Right renal pelvis (tissue), 4 donors: ENCODE measurements at places on chromosomes 7 and 10. TPM values are rescaled to one million over a fixed set of nuclear protein-coding genes. Genes with fewer than 3 reads are reported as not detected.

DNA sequence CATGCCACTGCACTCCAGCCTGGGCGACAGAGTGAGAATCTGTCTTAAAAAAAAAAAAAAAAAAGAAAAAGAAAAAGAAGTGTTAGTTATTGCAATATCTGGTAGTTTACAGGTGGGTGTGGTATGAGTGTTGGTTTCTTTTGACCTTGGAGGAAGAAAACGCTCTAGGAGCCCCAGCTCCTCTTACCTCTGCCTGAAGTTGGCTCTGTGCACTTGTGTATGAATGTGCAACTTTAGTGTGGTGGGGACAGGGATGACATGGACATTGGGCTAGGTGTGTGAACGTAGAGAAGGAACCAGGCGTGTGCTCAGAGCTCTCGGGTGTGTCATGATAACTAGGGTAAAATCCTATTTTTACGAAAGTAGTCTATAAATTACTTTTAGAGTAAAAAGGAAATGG, 11.9 kb downstream of the PROSER2 start:
- DNase-seq, result no peak

DNA sequence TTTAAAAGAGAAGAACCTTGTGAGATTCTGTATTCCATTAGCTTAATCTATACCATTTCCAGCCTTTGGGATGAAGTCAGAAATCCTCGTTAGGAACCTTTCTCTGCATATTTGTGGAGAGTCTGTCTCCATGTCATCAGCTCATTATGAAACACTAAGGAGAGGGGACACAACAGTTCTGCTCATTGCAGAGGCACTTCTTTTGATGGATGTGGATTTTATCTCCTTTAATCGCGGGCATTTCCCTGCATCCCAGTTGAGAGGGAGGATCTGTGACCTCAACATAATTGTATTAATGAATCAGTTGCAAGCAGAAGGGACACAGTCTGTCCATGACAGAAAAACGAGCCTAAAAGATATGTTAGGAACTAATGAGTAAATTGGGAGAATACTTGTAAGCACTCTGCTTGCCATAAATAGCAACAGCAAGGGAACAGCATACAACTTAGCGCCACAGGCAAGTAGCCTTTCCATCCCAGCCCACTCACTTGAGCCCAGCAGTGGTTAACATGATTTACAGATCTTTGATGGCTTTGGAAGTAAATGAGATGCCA, 37.9 kb downstream of the SORCS1 start:
- no peak for DNase-seq

DNA sequence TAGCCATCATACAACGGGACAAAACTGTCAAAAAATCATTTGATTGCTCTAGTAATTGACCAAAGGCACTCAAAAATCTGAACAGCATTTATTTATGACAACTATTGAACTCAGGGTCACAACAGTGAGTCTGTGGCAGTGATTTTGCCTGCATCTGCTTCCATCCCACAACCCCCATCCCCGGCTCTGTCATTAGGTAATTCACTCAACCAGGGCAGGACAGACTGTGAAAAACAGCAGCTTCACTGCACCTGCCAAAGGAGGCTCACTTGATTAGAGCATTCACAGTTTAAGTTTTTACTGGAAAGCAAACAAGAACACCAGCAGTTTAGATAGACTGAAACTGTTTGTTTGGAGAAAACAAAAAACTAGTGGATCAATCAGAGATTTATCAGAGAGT, 22.2 kb downstream of the NRCAM start:
- no peak for DNase-seq

DNA sequence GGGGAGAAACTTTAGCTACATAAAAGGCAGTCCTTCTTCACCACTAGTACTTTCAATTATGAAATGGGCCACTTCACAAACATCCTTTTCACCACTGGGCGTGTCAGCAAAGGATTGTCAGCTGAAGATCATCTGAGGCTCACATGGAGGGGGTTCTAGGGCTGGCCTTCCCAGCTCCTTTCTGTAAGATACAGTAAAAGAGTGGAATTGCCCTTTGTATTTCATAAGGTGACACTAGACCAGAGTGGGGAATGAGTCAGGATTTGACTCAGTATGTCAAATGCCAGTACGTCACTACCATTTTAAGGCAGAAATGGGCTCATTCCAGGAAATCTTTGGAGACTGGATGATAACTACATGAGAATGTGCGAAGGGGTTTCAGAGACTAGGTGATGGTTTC, 21.2 kb upstream of the BLOC1S2 start:
- DNase-seq, result no peak

GRCh38 chr10:122461367-122461728, at the start of gene HTRA1:
TSS of gene HTRA1 (plus strand) at chr10:122461553. CDS start at chr10:122461653, 100 bp downstream.
- DNase-seq, result no peak

Gene C7orf25
- polyA plus RNA-seq, result 5.3 TPM

GRCh38 chr7:108423089-108423989, 32.9 kb downstream of the NRCAM start:
- no peak for DNase-seq

DNA sequence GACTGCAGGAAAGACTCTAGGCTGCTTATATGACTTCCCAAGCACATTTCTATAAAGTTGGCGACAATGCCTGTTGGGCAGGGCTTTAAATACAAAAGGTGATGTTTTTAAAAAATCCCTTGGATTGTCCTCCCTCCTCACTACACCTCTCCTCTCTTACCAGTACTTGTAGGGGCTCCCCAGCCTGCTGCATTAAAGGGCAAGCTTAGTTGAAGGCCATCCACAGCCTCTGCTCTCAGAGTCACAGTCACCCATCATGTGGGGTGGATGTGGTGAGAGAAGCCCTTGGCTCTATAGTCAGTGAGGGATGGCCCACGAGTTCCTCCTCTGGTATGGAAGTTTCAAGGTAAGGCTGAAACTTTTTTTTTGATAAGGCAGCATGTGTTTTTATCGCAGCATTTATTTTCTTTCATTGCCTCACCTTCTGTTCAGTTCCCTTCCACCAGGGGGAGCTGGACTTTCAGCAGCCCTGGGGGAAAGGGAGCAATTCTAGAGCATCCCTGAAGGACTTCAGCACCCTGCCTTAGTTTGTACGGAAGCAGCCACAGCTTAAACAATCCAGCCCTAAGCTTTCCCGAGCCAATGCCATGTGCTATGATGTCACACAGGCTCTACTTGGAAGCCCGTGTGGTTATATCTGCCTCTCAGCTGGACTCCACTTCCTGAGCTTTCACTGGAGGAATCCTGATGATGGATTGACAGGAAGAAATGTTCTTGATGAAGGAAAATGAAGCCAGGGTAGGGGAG, 131.9 kb downstream of the CALCR start:
- no peak for DNase-seq

Gene LRRC27
- 23.2 TPM for polyA plus RNA-seq

DNA sequence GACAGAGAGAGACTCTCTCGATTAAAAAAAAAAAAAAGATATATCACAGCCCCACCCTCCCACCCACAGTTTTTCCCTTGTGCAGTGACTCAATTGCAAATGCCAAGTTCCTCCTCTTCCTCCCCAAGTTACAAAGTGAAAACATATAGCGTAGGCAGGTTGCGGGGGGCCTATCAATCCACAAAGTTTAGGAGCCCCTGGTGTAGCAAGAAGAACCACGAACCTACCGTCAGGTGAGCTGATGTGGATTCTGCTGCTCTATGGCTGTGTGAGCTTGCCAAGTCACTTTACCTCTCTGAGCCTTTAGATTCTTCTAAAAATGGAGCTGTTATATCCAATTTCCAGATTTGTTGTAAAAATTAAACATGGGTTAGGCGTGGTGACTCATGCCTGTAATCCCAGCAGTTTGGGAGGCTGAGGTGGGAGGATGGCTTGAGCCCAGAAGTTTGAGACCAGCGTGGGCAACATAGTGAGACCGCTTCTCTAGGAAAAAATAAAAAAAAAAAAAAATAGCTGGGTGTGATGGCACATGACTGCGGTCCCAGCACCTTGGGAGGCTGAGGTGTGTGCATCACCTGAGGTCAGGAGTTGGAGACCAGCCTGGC, 8.2 kb upstream of the RHBDD2 start:
- no peak for DNase-seq

GRCh38 chr7:139726485-139726869, 51.3 kb downstream of the HIPK2 start:
- no peak for DNase-seq

Gene EGFR
- 33.1 TPM for polyA plus RNA-seq

DNA sequence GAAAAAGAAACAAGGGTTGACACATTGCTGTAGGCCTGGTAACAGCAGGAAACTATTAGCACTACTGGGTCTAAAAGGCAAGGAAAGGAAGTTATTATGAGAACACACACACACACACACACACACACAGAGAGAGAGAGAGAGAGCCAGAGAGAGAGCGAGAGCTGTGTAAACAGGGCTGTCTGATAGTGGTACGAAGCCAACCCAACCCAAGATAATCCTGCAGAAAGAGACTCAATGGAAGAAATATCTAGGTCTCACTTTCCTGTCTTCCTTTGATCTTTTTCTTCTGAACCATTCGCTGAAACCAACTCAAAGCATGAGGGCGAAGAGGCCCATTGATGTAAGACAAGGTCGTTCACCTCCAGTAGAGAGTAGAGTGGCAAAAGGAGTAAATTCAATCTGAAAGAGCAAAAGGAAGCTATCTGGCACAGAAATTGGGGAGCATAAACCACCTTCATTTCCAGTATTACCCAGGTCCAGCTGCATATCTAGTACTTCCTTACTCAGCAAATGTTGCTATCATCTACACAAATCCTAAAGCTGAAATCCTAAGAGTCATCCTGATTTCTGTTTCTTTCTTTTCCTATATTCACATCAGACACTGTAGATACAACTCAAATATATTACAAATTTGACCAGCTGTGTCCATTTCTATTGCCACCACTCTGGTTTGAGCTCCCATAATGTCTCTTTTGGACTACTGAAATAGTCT, 110.2 kb downstream of the TMEM26 start:
- no peak for DNase-seq

Gene TMEM196
- polyA plus RNA-seq, result not detected

GRCh38 chr7:66689081-66689480, 51.5 kb upstream of the RABGEF1 start:
- no peak for DNase-seq

- no peak for DNase-seq
Measured at GRCh38 chr7:27169658-27170425, 4.3 kb downstream of the HOXA10 start.
